A549 treated with CpdA at 1 μM for 4 hours (cell line): ENCODE measurements at places on chromosomes 11 and 22. TPM values are rescaled to one million over a fixed set of nuclear protein-coding genes. Genes with fewer than 3 reads are reported as not detected.

FGF19 gene
- 0.03 to 0.17 TPM (median 0.08 TPM) in 4 of 5 replicates, not detected in the other for total RNA-seq

XBP1 gene
- total RNA-seq = 55.3 to 69.4 TPM (median 66.9 TPM) in 5 replicates

FOLR2 gene
- not detected in 5 replicates for total RNA-seq

TECTA gene
- total RNA-seq = 0.05 to 0.13 TPM (median 0.06 TPM) in 4 of 5 replicates, not detected in the other

OR52A1 gene
- not detected in 5 replicates for total RNA-seq

TRABD gene
- total RNA-seq = 23.5 to 41.4 TPM (median 35.1 TPM) in 5 replicates

NCAM1 gene
- total RNA-seq = 0.18 TPM in 1 of 5 replicates, not detected in the others

SIK2 gene
- 4.9 to 5.6 TPM (median 5.1 TPM) in 5 replicates for total RNA-seq

LRRC51 gene
- total RNA-seq = 5.5 to 10.2 TPM (median 8.7 TPM) in 5 replicates

HBB gene
- not detected in 5 replicates for total RNA-seq

C11orf65 gene
- 0.13 to 0.54 TPM (median 0.48 TPM) in 3 of 5 replicates, not detected in the others for total RNA-seq

CD6 gene
- 0.10 to 0.64 TPM (median 0.27 TPM) in 5 replicates for total RNA-seq

ADORA2A gene
- 0.88 to 1.0 TPM (median 0.94 TPM) in 5 replicates for total RNA-seq

UBE2L3 gene
- 64.1 to 72.4 TPM (median 65.7 TPM) in 5 replicates for total RNA-seq

RBMXL2 gene
- not detected in 5 replicates for total RNA-seq

INPP5J gene
- 0.47 to 0.86 TPM (median 0.72 TPM) in 5 replicates for total RNA-seq

KCNJ11 gene
- total RNA-seq = 0.16 to 0.60 TPM (median 0.32 TPM) in 5 replicates

SYT13 gene
- total RNA-seq = 7.2 to 9.1 TPM (median 8.4 TPM) in 5 replicates

APOA5 gene
- not detected in 5 replicates for total RNA-seq

NUMA1 gene
- total RNA-seq = 61.5 to 76.5 TPM (median 69.5 TPM) in 5 replicates

GNG3 gene
- total RNA-seq = 0.08 TPM in 1 of 5 replicates, not detected in the others

TMEM135 gene
- 11.7 to 23.1 TPM (median 13.7 TPM) in 5 replicates for total RNA-seq

TLCD5 gene
- 5.5 to 8.1 TPM (median 7.3 TPM) in 5 replicates for total RNA-seq

SHANK2 gene
- 6.6 to 12.0 TPM (median 9.4 TPM) in 5 replicates for total RNA-seq

DSCAML1 gene
- 0.13 to 0.37 TPM (median 0.29 TPM) in 5 replicates for total RNA-seq

GUCY1A2 gene
- total RNA-seq = 0.01 to 0.04 TPM (median 0.03 TPM) in 5 replicates

ABCG4 gene
- 0.15 to 0.87 TPM (median 0.30 TPM) in 5 replicates for total RNA-seq

F2 gene
- total RNA-seq = 1.9 to 2.6 TPM (median 2.1 TPM) in 5 replicates

TEAD1 gene
- total RNA-seq = 40.2 to 66.6 TPM (median 57.6 TPM) in 5 replicates

TCN1 gene
- 0.19 to 0.57 TPM (median 0.29 TPM) in 4 of 5 replicates, not detected in the other for total RNA-seq

OR2D2 gene
- not detected in 5 replicates for total RNA-seq

MUC5AC gene
- 3.2 to 4.5 TPM (median 4.1 TPM) in 5 replicates for total RNA-seq

OLFML1 gene
- 0.02 TPM in 1 of 5 replicates, not detected in the others for total RNA-seq

OR52N4 gene
- not detected in 5 replicates for total RNA-seq

MAJIN gene
- 0.10 TPM in 1 of 5 replicates, not detected in the others for total RNA-seq

OR5P2 gene
- not detected in 5 replicates for total RNA-seq

KIAA0930 gene
- 73.5 to 98.0 TPM (median 94.6 TPM) in 5 replicates for total RNA-seq

GGT5 gene
- total RNA-seq = 1.5 to 2.2 TPM (median 1.9 TPM) in 5 replicates

TEX54 gene
- not detected in 5 replicates for total RNA-seq

PACSIN3 gene
- total RNA-seq = 25.8 to 36.2 TPM (median 30.0 TPM) in 5 replicates

C11orf91 gene
- total RNA-seq = 0.50 to 1.1 TPM (median 0.66 TPM) in 5 replicates

IGLL1 gene
- total RNA-seq = not detected in 5 replicates

SCUBE1 gene
- total RNA-seq = 0.03 to 0.15 TPM (median 0.14 TPM) in 5 replicates

APOBEC3F gene
- total RNA-seq = 1.8 to 3.0 TPM (median 2.4 TPM) in 5 replicates

PSMA1 gene
- total RNA-seq = 183 to 215 TPM (median 189 TPM) in 5 replicates

RBM14 gene
- 62.2 to 81.0 TPM (median 71.8 TPM) in 5 replicates for total RNA-seq

PATE1 gene
- not detected in 5 replicates for total RNA-seq

FOLH1 gene
- not detected in 5 replicates for total RNA-seq

TRIOBP gene
- total RNA-seq = 21.4 to 33.2 TPM (median 28.4 TPM) in 5 replicates

DDIAS gene
- 16.9 to 21.9 TPM (median 18.7 TPM) in 5 replicates for total RNA-seq

SLC35E4 gene
- 5.2 to 7.6 TPM (median 6.4 TPM) in 5 replicates for total RNA-seq
